SW 1271 (cell line): ENCODE measurements at places on chromosomes 5 and 9.

- no peak for DNase-seq
Observed at GRCh38 chr5:9549941-9550340, 4.1 kb upstream of the SEMA5A start.

GRCh38 chr5:53200306-53200705 lies 90.7 kb upstream of the MOCS2 start:
- DNase-seq = no peak

- DNase-seq = no peak
Observed at GRCh38 chr5:167571824-167572223, 719.6 kb upstream of the WWC1 start.

- peak; percentile 60 for DNase-seq
Observed at GRCh38 chr9:77177894-77178794, 810 bp downstream of the VPS13A start.

DNA sequence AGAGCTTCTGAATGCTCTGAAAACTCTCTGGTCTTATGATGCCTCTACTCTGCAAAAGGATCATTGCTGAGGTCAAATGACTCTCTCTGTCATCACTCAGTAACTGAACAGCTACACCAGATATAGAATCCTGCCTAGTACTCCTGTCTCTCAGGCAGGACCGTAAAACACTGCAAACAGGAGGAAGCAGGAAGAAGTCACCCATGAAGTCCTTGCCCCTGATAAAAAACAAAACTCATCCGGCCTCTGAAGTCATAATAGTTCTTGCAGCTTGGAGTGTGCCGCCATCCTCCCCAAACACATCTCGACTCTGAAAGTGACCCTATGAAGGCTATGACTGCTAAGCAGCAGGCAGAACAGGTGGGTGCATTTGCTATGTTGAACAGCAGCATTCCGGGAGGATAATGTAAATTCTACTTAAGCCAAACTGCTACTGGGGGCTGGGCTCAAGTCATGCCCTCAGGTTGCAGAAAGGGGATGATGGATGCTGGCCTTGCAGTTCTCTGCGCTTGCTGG lies 81.9 kb upstream of the FAM169A start:
- DNase-seq = no peak

- DNase-seq = no peak
Observed at GRCh38 chr9:86660146-86660943, 287.0 kb downstream of the GAS1 start.

GRCh38 chr5:81288021-81288433 lies 13.4 kb upstream of the ZCCHC9 start:
- DNase-seq = no peak

DNA sequence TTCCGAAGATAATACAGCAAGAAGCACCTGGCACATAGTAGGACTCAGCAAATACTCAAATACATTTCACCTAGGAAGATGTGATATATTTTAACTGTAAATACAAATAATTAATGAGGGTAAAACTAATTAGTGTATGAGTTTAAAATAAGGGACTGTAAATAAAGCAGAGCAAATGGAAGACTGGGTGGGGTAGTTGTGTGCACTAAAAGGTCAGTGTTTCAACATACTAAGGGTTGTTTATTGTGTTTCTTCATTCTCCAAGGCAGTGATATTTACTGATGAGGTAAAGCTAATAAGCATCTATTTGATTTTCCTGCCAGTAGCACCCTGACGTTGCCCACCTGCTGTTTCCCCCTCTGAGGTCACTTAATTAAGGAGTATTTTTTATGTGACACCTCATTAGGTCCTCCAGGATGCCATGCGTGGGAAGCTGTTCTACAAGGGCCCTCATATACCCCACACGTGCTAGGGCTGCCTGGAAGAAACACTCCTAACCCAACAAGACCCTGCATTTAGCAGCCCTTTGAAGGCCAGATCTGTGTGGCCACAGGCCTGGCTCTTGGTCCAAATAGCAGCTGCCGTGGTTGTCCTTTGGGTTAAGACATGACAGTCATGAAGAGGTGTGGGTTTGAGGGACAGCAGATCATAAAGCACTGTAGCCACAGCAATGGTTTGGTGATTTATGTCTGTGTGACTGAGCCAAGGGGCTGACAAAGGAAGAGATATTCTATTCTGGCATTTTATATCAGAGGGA lies 97.5 kb upstream of the RPS23 start:
- DNase-seq = no peak

DNA sequence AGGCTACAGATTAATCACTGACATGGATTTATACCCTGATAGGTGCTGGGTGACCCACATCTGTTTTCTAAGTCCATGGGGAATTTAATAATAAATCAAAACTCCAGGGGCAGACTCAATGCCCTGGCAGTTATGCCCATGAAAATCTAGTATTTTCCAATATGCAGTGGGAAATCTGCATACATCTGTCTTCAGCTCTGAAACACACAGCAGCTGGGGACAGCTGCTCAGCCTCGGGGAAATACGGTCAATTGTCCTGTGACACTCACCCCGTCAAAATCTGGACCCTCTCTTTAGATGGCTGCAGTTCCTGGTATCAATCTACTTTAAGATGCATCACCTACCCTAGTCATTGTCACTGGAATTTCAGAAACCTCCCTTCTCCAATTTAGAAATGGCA lies 12.7 kb upstream of the C1QTNF3 start:
- DNase-seq = no peak

- no peak for DNase-seq
Observed at GRCh38 chr5:33227247-33227646, 213.5 kb upstream of the TARS1 start.

GRCh38 chr5:74516211-74516636 lies 124.3 kb downstream of the ENC1 start:
- no peak for DNase-seq

- no peak for DNase-seq
Observed at GRCh38 chr5:65986050-65986451, 59.7 kb downstream of the ERBIN start.

- DNase-seq = peak; percentile 81
Observed at GRCh38 chr5:1644810-1645571, 121.2 kb upstream of the LPCAT1 start.

GRCh38 chr5:177457852-177458681 lies 11.5 kb downstream of the PRR7 start:
- no peak for DNase-seq

GRCh38 chr5:145908206-145908960 lies 28.0 kb upstream of the SH3RF2 start:
- DNase-seq = no peak

DNA sequence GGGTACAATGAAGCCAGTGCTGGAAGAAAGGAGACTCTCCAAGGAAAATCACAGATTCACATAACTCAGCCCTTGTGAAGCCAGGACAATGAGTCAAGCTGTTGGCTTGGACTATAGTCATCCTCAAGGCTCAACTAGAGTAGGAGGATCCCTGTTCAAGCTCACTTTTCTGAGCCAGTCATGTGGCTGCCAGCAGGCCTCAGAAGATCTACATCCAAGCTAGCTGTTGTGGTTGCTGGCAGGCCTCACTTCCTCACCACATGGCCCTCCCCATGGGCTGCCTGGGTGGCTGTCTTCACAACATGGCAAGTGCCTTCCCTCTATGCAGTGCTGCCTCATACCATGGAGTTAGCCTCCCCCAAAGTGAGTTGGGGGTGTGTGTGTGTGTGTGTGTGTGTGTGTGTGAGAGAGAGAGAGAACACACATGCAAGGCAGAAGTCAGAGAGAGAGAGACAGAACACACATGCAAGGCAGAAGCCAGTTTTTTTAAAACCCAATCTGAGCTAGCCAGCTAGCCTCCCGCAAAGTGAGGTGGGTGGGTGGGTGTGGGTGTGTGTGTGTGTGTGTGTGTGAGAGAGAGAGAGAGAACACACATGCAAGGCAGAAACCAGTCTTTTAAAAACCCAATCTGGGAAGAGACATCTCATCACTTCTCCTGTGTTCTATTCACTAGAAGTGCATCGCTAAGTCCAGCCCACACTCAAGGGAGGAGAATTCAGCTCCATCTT lies 17.1 kb downstream of the SCAI start:
- no peak for DNase-seq

DNA sequence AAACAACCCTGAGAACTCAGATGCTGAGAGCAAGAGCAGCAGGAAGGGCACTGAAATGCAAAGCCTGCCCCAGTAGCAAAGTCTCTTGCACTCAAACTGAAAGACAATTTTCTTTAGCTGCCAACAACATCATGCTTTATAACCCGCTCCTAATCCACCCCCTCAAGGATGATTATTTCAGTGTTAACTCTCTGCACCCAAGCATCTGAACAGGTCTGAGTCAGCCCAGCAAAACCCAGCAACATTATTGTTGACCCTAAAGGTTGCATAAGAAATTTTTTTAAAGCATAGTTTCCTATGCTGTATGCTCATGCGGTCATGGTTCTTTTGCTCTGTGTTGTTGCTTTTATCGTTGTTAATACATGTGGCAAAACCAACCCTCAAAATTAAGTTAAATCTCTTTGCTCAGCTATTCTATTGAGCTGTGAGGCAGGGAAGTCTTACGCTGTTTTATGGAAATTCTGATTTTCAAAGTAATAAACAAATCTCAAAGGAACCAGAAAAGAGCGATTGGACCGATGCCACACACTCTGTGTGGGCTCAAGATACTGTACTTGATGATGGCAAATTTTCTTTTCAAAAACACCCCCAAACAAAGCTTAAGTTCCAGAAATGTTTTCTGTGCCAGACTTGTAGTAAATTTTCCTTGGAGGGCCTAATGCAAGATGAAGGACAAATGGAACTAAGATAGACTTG lies 440.6 kb upstream of the MPDZ start:
- DNase-seq = no peak

DNA sequence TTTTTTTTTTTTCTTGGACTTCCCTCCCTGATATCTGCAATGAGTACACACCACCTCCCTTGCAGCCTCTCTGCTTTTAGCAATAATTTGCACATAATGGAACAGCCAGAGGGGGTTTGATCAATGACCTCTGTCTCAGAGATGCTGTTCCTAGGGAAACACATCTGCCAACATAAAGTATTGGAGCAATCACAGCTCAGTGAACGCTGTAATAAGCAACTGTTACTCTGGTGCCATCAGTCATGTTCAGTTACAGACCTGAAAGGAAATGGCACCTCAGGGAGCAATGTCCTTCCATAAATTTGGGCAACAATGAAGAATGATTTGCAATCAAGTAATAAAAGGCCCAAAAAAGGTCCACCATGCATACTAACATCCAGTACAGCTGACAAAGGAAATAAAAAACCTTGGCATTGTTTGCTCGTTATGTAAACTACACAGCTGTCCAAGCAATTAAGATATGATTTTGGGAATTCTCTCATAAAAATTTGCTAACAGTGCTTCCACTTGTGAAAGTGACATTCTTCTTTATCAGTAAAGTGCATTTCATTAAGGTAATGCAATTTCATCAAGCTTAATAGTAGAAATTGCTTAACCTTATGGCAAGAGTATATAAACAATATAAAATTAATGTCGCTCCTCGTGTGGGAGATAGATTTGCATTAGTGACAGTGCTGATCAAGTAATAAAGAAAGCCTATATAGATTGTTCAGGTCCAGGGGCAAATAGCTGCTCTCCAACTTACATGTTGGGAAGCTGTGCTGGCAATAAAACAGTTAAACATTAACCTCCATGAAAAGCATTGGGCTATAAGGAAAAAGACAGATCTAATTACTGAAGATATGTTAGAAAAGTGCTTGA lies 167.8 kb downstream of the RASEF start:
- DNase-seq = no peak

- no peak for DNase-seq
Observed at GRCh38 chr9:70110194-70111041, 66.8 kb downstream of the MAMDC2 start.

DNA sequence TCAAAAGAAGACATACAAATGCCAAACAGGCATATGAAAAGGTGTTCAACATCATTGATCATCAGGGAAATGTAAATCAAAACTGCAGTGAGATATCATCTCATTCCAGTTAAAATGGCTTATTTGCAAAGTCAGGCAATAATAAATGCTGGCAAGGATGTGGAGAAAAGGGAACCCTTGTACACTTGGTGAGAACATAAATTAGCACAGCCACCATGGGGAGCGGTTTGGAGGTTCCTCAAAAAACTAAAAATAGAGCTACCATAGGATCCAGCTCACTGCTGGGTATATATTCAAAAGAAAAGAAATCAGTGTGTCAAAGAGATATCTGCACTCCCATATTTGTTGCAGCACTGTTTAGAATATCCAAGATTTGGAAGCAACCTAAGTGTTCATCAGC lies 50.3 kb downstream of the AP3S1 start:
- no peak for DNase-seq

DNA sequence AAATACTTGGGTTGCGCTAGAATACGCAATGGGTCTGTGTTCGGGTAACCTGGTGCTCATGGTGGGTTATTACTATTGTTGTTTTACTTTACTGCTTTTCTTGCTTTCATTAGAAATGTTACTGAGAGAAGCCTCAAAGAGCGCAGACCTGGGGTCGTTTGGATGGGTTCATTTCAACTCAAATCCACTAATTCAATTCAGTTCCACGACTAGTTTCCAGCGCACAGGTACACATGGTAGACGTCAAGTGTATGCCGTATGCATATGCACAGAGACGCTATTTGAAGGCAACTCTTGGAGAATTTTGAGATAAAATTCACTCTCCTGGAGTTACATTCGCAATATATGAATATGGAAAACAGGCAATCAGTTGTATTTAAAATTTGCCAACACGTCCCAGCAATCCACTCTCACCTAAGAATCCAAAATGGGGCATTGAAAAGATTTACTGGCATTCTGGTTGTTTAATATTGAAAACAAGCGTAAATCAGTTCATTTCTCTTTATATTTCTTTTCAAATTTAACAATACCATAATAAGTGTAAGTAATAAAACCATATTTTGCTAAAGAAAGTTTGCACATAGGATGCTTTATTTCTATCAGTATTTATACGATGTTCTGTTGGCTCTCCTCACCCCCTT lies 4.4 kb upstream of the PAX5 start:
- DNase-seq = no peak

GRCh38 chr9:81847181-81847915 lies 80.9 kb upstream of the SPATA31D4 start:
- DNase-seq = no peak

GRCh38 chr5:148748702-148749392 lies 77.6 kb upstream of the ADRB2 start:
- no peak for DNase-seq

GRCh38 chr5:39164529-39165402 lies 54.6 kb downstream of the FYB1 start:
- no peak for DNase-seq

GRCh38 chr9:34332076-34332964 lies 3.0 kb downstream of the NUDT2 start:
- DNase-seq = peak; percentile 17

- no peak for DNase-seq
Observed at GRCh38 chr9:82247318-82247717, 258.7 kb downstream of the SPATA31D1 start.
